Left ventricle myocardium inferior (tissue), 1 donor: ENCODE measurements at places on chromosomes 7 and 10. TPM values are rescaled to one million over a fixed set of nuclear protein-coding genes. Genes with fewer than 3 reads are reported as not detected.

DNA sequence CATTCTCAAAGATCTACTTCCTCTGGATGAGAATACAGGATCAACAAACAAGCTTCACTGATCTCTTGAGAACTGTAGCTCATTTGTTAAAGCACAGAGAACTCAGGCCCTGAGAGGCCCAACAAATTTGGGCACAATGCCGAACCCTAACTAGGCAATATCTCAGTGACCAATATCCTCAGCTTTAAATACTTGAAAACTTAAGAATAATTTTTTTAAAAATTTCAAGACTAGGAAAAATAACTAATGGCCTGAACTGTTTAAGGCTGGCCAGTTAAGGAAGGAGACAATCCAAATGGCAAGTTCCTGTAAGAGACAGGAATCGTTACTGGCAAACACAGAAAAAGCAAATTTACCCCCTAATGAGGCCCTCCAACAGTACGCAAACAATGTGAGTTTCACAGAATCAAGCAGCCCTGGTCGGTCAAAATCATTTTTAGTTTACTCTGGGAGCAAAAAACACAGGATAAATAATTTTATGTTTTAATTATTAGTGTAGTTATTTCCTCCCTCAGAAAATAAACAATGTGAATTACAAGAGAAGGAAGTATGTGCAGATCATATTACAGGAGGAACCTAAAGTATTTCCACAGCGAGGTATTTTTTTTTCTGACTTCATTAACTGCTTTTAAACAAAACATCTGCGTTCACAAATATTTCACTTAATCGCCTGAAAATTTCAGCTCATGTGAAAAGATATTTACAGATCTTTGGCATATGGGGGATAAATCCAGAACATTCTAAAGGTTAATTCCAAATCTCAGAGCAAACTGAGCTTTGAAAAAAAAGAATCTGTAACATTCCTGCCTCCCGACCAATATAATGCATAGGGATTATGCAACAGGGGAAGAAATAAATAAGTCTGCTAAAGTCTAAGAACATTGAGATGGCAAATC, 39.5 kb downstream of the NT5C2 start:
- no peak for DNase-seq

DNA sequence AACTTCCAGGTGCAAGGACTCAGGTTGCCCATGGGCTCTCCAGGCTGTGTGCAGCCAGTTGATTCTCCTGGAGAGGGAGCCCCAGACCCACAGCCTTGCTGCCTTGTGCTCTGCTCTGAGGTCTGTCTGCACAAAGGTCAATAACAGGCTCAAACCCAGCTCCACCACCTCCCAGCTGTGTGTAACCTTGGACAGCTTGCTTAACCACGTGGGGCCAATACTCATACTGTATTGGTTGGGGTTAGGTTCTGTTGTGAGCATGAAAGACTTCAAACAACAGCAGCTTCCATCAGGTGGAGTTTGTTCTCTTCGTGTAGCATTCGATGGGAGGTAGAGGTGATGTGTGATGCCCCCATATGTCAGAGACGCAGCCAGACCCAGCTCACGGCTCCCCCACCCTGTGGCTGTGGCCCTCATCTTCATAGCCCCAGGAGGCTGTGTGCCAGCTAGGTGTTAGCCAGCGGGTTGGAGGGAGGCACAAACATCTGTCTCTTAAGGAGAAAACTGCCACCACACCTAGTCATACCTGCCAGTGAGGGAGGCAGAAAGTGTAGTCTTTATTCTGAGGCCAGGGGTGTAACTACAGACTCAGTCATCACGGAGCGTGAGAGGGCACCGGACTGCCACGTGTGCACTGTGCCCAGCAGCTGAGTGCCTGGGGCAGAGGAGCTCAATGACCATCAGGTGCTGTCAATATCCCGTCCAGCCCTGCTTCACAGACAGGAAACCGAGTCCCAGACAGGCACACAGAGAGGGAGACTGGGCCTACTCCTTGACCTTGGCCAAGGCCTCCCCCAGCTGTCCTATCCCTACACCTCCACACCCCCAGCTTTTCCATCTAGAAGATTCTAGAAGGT, 8.1 kb upstream of the POLD2 start:
- DNase-seq, result peak; percentile 20

WEE2 gene
- not detected for total RNA-seq

DNA sequence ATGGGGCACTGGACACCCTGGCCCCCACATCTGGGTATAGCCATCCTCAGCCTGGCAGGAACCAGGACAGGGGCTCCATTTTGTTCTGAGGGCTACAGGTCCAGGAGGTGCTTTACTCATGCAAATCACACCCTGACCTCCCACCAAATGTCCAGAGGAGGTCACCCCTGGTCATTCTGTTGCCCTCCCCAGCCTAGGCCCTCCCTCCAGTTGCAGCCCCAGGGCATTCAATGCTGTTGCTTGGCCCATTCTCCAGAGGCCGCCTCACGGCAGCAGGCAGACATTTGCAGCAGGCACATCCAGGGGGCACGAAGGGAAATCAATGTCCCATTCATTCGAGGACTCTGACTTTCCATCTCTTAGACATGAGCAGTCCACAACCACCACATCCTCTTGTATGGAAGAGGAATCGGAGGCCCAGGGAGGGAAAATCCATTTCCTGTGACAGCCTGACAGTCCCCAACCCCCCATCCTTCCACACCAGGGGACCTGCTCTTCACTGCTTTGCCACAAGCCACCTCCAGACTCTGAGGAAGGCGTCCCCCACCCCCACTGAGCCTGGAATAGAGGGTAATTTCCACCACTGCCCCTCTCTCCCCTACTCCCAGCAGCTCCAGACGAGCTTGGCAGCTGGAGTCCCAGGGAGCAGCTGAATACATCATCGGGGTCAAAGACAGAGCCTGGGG, 76.2 kb upstream of the UNC5B start:
- DNase-seq, result no peak

EGFR gene
- 6.1 TPM for total RNA-seq

DNA sequence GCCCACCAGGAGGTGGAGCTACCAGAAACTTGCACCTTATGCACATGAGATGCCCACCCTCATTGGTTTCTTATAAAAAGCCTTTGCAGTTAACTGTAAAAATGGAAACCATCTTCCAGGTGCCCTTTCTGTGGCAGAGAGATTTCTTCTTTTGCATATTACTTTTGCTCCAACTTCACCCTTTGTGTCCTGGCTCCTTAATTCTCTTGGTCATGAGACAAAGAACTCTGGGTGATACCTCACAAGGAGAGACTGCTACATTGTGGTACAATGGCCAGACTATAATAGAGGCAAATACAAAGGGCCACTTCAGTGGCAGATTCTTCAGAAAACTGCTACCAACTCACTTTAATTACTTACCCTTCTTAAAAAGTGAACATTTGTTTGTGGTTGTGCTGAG, 76.4 kb upstream of the PTER start:
- DNase-seq, result no peak

DNA sequence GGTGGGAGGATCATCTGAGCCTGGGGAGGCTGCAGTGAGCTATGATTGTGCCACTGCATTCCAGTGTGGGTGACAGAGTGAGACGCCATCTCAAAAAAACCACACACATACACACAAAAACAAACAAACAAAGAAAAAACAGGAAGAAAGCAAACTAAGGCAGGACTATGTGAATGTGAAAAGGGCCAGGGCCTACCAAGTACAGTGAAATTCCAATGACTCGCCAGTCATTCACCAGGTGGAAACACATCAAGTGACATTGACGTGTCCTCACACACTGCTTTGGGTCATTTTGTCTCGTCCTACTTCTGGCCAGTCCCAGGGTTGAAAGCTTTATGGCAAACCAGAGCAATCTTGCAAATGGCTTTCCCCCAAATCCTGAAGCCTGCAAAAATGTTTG, 79.9 kb downstream of the HIP1 start:
- no peak for DNase-seq

DNA sequence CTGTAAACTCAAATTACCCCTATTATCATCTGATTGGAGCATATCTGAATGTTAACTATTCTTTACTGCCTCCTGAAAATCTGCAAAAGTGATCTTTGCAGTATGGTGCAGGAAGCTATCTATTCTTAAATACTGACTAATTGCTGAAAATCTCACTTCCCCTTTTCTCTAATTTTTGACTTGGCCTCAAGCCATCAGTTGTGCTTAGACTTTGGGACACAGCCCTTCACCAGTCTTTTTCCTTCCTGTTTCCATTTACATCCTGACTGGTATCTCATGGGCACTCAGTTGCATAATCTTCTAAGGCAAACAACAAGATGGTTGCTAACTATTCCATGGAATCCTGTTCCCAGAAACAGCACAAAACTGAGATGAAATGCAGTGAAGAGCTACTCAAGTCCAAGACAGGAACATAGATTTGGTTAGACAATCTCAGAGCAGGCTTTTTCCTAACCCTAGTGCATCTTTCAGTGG, 228.5 kb downstream of the SORCS1 start:
- DNase-seq, result no peak

HUS1 gene
- total RNA-seq, result 26.4 TPM

GRCh38 chr10:97508342-97508741, 9.6 kb downstream of the UBTD1 start:
- no peak for DNase-seq

- no peak for DNase-seq
These were observed 30.6 kb downstream of the COL28A1 start for GRCh38 chr7:7504910-7505704.

AGAP9 gene
- total RNA-seq, result 1.6 TPM

- peak; percentile 71 for DNase-seq
These were observed 94.2 kb upstream of the IGFBP3 start for GRCh38 chr7:46015107-46015868.

- no peak for DNase-seq
These were observed 12.2 kb downstream of the IGF2BP3 start for GRCh38 chr7:23458044-23458443.

OPALIN gene
- total RNA-seq, result not detected

SPDYE5 gene
- not detected for total RNA-seq

DNA sequence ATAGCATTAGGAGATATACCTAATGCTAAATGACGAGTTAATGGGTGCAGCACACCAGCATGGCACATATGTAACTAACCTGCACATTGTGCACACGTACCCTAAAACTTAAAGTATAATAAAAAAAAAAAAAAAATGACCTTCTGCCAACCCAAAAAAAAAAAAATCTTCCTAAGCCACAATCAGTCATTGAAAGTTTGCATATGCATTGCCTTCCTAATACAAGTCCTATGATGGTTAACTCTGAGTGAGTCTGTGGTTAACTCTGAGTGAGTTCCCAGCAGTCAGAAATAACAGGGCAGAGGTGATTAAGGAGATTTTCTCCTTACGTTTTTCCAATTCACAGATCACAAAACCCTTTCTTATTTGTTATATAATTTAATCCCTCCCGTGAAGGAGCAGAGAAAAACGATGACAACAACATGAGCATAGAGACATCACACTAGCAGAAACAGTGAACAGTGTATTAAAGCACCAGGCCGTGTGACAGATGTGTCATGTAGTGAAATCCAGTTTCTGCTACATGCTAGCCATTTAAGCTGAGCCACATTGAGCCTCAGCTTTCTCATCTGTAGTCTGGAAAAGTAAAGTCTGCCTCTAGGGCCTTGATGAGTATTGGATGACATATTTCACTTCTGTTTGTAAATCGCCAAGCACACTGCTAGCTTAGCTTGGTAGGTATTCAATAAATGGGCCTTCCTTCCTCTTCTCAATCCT, 7.4 kb upstream of the RNF148 start:
- no peak for DNase-seq

DNA sequence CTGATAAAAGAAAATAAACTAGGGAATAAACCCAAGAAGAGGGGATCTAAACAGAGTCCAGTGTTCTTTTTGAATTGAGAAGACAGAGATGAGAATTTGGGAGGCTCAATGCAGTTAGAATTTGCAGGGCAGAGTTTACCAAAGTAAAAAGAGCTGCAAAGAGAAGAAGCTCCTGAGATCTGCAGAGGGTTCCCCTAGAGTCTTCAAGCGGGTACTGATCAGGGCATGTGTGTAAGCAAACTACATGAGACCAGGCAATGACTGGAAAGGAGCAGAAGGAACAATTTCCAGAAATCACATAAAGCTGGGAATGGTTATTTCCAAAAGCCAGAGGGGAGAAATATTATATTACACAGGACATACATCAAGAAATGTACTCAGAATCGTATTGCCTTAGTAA, 58.1 kb upstream of the TES start:
- no peak for DNase-seq

CPA4 gene
- total RNA-seq, result not detected

GRCh38 chr7:137619181-137619580, 227.6 kb downstream of the DGKI start:
- no peak for DNase-seq

GRCh38 chr10:69232736-69233480, 12.8 kb downstream of the HKDC1 start:
- no peak for DNase-seq

STEAP1B gene
- 0.63 TPM for total RNA-seq

GRCh38 chr10:65196111-65196510, 1674.9 kb downstream of the REEP3 start:
- no peak for DNase-seq

- no peak for DNase-seq
These were observed 8.9 kb upstream of the PVRIG start for GRCh38 chr7:100210805-100211204.

DNA sequence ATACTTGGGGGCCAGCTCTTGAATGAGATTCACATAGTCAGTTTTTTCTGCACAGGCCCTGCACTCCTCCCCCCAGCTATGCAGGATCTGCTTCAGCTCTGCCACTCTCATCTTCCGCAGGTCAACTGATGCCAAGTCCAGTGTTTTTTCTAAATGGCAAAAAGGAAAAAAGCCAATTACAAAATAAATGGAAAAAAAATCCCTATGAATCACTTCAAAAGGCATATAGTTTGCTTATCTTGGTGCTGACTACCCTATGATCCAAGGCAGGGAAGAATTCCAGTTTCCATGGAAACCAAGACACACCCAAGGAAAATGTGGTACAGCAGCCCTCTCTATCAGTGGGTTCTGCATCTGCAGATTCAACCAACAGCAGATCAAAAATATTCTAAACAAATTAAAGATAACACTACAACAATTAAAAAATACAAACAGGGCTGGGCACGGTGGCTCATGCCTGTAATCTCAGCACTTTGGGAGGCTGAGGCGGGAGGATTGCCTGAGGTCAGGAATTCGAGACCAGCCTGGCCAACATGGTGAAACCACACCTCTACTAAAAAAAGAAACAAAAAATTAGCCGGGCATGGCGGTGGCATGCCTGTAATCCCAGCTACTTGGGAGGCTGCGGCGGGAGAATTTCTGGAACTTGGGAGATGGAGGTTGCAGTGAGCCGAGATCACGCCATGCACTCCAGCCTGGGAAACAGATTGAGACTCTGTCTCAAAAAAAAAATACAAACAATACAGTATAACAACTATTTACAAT, 17.6 kb downstream of the CDNF start:
- DNase-seq, result no peak
